HepG2 (cell line): ENCODE measurements at places on chromosomes 16 and 17. TPM values are rescaled to one million over a fixed set of nuclear protein-coding genes. Genes with fewer than 3 reads are reported as not detected.

GRCh38 chr16:4160658-4161430 lies 44.6 kb upstream of the ADCY9 start:
- H3K27me3 ChIP-seq: no peaks in the 10 kb centered on the region; the same call in 1 of the 2 replicates
- no peaks in the 10 kb centered on the region for H3K36me3 ChIP-seq
- H3K4me3 ChIP-seq: no peak overlapping the region
- DNase-seq: no peak

DNA sequence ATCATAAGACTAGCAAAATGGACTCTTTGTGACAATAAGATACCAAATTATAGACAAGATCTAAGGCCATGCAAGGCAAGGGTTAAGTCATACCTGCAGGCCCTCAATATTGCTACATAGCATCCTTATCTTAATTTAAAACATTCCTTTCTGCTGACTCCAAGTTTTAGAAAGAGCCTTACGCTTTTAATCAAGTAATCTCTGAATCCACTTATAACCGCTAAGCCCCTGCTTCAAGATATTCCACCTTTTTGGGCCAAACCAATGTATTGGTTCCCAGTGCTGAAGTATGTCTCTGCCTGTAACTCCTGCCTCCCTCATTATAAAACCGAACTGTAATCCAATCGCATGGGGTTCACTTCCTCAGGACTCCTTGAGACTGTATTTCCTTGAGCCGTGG lies 255.4 kb downstream of the PHKB start:
- no peaks in the 10 kb centered on the region; the same call in 1 of the 3 replicates for H3K27me3 ChIP-seq
- H3K4me3 ChIP-seq: no peak overlapping the region
- DNase-seq: no peak
- peaks cover 12% of the 10 kb centered on the region for H3K4me1 ChIP-seq
- no peaks in the 10 kb centered on the region for H3K36me3 ChIP-seq

DNA sequence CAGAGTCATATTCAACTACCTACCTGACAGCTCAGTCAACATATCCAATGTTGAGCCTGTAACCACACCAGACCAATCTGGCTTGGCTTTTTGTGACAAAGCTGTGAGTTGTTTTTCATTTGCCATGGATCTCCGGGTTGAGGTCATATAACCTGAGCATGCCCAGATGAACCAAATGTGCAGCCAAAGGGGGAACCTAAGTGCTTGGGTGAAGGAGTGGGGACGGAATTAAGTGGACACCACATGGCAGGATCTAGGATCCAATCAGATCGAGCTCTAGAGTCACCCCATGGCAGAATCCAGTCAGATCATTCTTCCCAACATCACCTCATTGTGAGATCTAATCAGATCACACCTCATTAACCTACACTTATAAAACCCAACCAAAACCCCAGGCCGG lies 258.6 kb downstream of the PHKB start:
- no peaks in the 10 kb centered on the region for H3K36me3 ChIP-seq
- no peak for DNase-seq
- no peak overlapping the region for H3K4me3 ChIP-seq
- H3K27ac ChIP-seq: no peak overlapping the region

DNA sequence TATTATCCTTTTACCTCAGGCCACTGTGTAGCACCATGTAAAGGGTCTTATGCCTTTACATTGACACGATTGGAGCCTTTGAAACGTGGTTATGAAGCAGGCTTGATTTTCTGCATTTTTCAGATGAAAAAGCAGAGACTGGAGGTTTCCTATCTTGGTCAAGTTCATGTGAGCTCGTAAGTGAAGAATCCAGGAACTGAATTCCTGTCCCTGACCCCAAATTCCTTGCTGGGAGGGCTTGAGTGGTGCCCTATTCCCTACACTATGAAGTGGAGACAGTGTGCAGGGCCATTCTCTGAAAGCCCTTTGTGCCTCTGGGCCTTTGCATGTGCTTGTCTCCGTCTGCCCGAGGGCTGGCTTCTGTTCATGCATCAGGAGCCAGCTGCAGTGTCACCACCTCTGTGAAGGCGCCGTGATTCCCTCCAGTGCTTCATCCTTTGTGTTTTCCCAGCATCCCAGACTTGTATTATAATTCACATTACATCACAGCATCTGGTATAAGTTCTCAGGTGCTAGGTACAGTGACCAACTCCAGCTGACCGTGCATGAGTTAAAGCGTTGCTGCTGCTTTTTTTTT lies 181.1 kb downstream of the SNX29 start:
- no peaks in the 10 kb centered on the region; the same call in 1 of the 2 replicates for H3K4me1 ChIP-seq
- peak; percentile 23 for DNase-seq
- no peaks in the 10 kb centered on the region for H3K27me3 ChIP-seq
- H3K27ac ChIP-seq: no peak overlapping the region
- no peaks in the 10 kb centered on the region for H3K36me3 ChIP-seq

DNA sequence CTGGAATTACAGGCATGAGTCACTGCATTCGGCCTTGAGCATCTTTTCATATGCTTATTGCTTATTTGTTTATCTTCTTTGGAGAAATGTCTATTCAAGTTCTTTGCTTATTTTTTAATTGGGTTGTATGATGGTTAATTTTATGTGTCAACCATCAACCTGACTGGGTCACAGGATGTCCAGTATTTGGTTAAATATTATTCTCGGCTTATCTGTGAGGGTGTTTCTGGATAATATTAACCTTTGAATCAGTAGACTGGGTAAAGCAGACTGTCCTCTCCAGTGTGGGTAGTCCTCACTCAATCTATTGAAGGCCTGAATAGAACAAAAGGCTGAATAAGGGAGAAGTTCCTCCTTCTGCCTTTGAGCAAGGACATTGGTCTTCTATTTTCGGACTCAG lies 142.0 kb downstream of the SSH2 start:
- H3K4me3 ChIP-seq: no peak overlapping the region
- H3K27ac ChIP-seq: no peak overlapping the region
- no peaks in the 10 kb centered on the region for H3K36me3 ChIP-seq
- no peaks in the 10 kb centered on the region for H3K27me3 ChIP-seq
- DNase-seq: no peak

DNA sequence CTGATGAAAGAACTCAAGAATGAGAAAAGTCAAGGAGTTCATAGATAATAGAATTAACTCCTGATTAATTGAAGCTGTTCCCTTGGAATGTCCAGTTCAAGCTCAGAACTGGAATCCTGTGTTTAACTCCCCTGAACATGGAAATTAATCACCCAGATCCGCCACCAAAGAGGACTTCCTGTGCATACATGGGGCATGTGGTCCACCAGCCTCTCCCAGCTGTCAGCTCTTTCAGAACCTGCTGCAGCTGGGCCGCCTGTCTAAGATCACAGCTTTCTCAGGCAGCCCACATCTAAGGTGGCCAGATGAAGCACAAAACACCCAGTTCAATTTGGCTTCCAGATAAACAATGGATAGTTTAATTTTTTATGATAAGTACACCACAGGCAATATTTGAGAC lies 203.7 kb upstream of the COX10 start:
- no peaks in the 10 kb centered on the region for H3K4me1 ChIP-seq
- H3K27ac ChIP-seq: no peak overlapping the region
- no peaks in the 10 kb centered on the region for H3K36me3 ChIP-seq
- no peaks in the 10 kb centered on the region for H3K27me3 ChIP-seq

Gene KRT9
- total RNA-seq: not detected in 2 replicates

DNA sequence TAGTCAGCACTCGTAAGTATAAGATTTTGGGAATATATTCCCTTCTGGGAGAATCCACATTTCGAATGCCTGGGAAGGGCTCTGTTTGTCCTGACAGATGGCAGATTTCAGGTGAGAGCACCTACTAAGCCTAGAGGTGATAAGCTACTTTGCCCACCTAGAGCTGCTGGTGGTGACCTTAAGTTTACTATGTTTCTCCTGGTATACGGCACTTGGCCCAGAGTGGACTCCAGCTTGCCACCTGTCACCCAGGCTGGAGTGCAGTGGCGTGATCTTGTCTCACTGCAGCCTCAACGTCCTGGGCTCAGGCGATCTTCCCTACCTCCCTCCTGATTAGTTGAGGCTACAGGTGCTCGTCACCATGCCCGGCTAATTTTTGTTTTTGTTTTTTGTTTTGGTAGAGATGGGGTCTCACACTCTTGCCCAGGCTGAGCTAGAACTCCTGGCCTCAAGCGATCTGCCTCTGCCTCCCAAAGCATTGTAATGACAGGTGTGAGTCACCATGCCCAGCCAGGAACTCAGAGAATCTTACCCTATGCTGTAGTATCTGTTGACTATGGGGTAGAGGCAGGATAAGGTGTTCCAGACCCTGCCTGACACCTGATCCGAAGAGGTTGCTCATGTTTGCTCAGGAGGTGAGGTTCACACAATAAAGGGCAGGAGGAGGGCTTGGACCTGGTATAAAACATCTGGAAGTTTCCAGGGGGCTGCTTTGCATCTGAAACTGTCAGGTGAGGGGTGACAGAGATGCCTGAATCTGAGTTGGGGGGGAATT lies at the start of gene ZG16:
TSS of gene ZG16 (plus strand) at position 681 of the 775 bp plus-strand sequence. CDS start 1,011 bp downstream, outside the sequence.
- no peaks in the 10 kb centered on the region for H3K36me3 ChIP-seq
- DNase-seq: no peak
- peaks cover 30% of the 10 kb centered on the region for H3K27me3 ChIP-seq
- no peak within 1 kb of the TSS for H3K27ac ChIP-seq
- H3K4me3 ChIP-seq: no peak within 1 kb of the TSS

DNA sequence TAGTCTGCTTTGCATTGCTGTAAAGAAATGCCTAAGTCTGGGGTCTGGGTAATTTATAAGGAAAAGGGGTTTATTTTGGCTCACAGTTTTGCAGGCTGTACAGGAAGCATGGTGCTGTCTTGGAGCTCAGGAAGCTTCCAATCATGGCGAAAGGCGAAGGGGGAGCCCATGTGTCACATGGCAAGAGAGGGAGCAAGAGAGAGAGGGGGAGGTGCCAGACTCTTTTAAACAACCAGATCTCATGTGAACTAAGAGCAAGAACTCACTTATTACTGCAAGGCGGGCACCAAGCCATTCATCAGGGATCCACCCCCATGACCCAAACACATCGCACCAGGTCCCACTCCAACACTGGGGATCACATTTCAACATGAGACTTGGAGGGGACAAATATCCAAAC lies 148.2 kb upstream of the HS3ST2 start:
- peaks cover 3% of the 10 kb centered on the region; the same call in 1 of the 2 replicates for H3K27me3 ChIP-seq
- peaks cover 8% of the 10 kb centered on the region for H3K4me1 ChIP-seq
- DNase-seq: no peak
- no peaks in the 10 kb centered on the region for H3K36me3 ChIP-seq
- no peak overlapping the region for H3K27ac ChIP-seq

GRCh38 chr17:30290696-30291542 lies 825 bp downstream of the BLMH start:
- peaks cover 23% of the 10 kb centered on the region for H3K4me1 ChIP-seq
- no peaks in the 10 kb centered on the region; the same call in 1 of the 2 replicates for H3K27me3 ChIP-seq
- peak; percentile 35 for DNase-seq

GRCh38 chr17:49414271-49414621 lies 436 bp downstream of the PHB1 start:
- H3K4me3 ChIP-seq: peak overlapping the region; percentile 94
- peak overlapping the region; percentile 63 for H3K27ac ChIP-seq
- peaks cover 35% of the 10 kb centered on the region for H3K36me3 ChIP-seq
- peaks cover 53% of the 10 kb centered on the region for H3K4me1 ChIP-seq
- no peaks in the 10 kb centered on the region; the same call in 2 of the 3 replicates for H3K27me3 ChIP-seq

Gene C17orf75
- 33.0 and 41.9 TPM in 2 replicates for total RNA-seq

Gene SPATA22
- total RNA-seq: not detected in 2 replicates

Gene AMZ2
- total RNA-seq: 86.9 and 99.9 TPM in 2 replicates

DNA sequence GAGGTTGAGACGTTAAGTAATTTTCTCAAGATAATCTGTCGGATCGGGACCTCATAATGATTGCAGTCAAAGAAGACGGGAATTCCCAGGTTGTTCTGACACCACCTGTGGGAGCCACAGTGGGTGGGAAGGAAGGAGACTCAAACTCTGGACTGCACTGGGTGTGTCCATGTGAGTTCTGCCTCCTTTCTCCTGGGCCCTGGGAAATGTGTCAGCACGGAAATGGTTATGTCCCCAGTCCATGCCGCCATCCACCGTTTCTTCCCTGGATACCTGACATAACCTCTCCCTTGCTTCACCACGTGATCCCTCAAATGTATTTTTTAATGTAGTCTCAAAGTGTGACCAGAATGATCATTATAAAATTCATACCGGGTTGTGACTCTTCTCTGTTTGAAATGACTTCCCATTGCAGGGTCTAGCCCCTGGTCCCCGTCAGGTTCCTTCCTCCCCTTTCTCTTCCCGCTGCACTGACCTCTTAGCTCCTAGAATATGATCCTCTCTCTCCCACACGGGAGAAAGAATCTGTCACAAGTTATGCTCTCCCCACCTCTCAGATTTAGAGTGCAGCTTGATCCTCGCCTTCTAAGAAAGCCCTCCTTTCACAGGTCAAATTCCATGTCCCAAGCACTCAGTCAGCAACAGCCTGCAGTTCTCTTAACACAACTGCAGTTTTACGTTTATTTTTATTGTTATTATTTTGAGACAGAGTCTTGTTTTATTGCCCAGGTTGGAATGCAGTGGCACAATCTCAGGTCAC lies 820.0 kb upstream of the EEF2KMT start:
- H3K4me3 ChIP-seq: no peak overlapping the region
- H3K36me3 ChIP-seq: no peaks in the 10 kb centered on the region
- no peak for DNase-seq
- H3K27me3 ChIP-seq: no peaks in the 10 kb centered on the region
- no peaks in the 10 kb centered on the region for H3K4me1 ChIP-seq

DNA sequence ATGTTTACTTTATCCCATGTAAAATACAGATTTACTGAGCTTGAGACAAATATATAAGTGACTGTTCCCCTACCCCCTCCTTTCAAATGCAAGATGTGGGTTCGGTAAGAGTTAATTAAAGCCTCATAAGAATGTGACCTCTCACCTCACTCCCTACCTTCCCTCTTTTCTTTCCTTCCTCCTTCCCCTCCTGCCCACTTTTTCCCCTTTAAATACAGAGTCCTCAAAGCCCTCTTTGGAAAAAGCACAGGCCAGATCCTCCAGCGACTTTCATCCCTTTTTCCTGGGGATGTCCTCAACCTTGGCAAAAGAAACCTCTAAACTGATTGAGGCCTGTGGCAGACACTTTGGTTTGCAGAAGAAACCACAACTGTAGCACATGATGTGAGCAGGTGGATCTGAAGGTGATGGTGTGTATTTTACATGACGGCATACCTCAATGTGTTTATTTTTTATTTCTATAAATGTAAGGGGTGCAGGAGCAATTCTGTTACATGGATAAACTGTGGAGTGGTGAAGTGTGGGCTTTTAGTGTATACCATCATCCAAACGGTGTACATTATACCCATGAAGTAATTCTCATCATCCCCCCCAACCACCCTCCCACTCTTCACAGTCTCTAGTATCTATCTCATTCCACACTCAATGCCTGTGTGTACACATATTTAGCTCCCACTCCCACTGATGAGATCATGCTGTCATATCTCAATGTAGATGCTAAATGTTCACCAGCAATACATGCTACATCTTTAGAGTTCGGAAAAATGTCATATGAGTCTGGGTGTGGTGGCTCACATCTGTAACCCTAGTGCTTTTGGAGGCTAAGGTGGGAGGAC lies 77.7 kb downstream of the XYLT1 start:
- peaks cover 3% of the 10 kb centered on the region; the same call in 1 of the 2 replicates for H3K27me3 ChIP-seq
- H3K4me3 ChIP-seq: no peak overlapping the region
- H3K4me1 ChIP-seq: peaks cover 10% of the 10 kb centered on the region
- DNase-seq: no peak
- no peaks in the 10 kb centered on the region for H3K36me3 ChIP-seq
